Head of caudate nucleus (tissue), 42 donors: ENCODE measurements at places on chromosomes 7 and 10.
A peak's percentile ranks its signal among the peaks of the same experiment; 100 is the strongest.

GRCh38 chr7:155974186-155974897, 162.1 kb upstream of the SHH start:
- no peak for DNase-seq

DNA sequence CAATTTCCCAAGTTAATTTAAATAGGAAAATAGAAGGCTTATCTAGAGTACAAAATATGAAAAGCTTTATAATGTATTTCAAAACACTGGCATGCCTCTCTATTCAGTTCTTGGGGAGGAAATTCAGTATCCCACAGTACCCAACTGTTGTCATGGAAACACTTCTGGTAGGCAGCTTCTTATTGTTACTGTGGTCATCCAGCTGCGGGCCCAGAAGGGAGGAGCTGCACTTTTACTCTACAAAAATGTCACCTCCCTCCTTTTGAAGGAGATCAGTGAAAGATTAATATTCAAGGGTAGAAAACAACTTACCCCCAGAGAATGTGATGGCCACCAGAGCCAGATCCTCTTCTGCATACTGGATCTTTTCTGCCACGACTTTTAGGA, 202.8 kb downstream of the RAPGEF5 start:
- no peak for DNase-seq

- DNase-seq, result no peak
Measured at GRCh38 chr7:93623816-93624215, 49.3 kb upstream of the CALCR start.

DNA sequence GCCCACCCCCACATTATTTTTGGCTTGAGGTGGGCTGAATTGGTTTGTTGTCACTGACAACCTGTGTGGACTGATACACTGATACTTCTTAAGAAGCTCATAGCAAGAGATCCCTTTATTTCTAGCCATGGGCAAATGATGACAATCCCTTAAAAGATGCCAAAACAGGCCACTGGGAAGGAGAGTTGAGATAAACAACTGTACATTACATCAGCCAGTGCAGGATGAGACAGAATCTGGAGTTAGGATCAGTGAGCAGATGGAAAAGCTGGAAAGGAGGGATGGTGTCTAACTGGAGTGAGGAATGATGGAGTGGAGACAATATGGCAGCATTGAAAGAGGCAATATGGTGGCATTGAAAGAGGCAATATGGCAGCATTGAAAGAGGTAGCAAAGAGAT, 195.9 kb upstream of the LYZL2 start:
- DNase-seq, result no peak

- no peak for DNase-seq
Measured at GRCh38 chr7:155593461-155594162, 47.3 kb upstream of the CNPY1 start.

DNA sequence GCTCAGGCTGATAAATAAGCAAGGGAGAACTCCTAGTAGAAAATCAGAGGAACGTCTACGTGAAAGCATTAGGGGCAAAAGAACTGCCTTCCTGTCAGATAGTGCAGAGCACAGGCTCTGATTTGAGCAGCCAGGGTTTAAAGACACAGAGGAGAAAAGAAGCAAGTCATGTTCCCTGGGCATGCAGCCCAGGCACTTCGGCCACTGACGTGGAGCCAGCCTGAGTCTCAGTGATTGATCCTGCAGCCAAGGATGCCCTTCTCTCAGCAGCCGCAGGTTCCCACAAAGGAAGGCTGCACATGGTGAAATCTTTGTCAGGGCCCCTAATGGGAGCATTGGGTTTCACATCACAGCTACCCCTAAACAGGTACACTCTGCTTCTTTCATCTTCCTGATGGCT, 161.7 kb upstream of the HPS1 start:
- peak; percentile 18 for DNase-seq

GRCh38 chr10:33150889-33151288, 183.6 kb downstream of the NRP1 start:
- DNase-seq, result no peak

GRCh38 chr7:139619367-139619657, 95.8 kb downstream of the CLEC2L start:
- no peak for DNase-seq

DNA sequence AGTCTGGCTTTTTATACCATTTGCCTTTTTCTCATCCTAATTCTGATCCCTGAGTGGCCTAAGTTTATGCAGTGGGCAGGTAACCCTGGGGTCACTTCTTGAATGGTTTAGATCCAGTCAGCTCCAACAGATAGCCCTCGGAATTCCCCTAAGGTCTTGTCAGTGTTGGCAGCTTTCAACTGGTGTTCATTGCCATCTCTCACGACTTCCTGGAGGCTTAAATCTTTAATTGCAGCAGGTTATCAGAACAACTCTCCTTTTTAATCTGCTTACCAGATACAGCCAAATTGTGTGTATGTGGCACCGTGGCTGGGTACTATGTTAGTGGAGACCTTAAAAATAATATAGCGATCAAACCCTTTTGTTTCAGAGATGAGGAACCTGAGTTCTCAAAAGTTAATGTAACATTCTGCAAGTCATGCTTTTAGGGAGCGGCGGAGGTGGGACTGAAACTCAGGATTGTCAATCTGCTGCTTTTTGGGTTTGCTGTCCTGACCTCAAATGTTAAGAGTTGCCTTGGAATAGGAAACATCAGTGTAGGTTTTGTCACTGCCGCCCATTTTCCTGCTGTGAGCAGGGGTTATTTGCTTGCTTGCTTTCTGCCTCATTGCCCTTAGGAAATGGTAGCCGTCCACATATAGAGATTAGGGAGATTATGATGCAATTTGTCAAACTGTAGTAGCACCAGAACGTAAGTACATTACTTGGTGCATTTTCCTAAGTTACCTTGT, 818 bp downstream of the DLD start:
- no peak for DNase-seq

GRCh38 chr10:84117686-84118394, 21.5 kb upstream of the GHITM start:
- DNase-seq, result no peak
